Activated CD4-positive, alpha-beta T cell treated with anti-CD3 and anti-CD28 coated beads, Interleukin-10, Interleukin-2, amounts not matched to agents 100 ng/mL and 50 ng/mL, durations not matched to agents 16 hours and 8 hours (primary cell): ENCODE measurements at places on chromosomes 6 and 20.

DNA sequence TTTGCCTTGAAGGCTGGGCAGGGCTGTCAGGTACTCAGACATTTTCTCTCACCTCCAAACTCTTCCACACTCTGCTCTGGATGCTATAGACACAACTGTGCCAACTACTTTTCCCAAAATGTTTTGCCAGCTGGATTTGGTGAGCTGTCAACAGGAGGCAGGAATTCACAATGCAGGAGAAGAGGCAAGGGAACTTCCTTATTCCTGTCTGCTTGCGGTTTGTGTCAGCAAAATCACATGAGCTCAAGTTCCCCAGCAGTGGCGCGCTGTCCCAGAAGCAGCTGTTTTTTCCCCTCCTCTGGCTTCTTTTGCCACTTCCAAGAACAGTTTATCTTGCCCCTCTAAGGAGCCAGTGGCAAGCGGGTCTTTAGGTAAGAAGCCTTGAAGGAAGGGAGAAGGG is 608.2 kb downstream of the PRKN start:
- no peak for DNase-seq

- no peak for DNase-seq
These were observed 163.2 kb downstream of the KHDC1L start for GRCh38 chr6:73062130-73062529.

- peak; percentile 18 for DNase-seq
These were observed 154.3 kb downstream of the PREX1 start for GRCh38 chr20:48673507-48673906.

- DNase-seq, result no peak
These were observed 11.0 kb upstream of the HINT3 start for GRCh38 chr6:125945378-125946141.

- DNase-seq, result no peak
These were observed 38.8 kb downstream of the MAP7 start for GRCh38 chr6:136511397-136511796.

DNA sequence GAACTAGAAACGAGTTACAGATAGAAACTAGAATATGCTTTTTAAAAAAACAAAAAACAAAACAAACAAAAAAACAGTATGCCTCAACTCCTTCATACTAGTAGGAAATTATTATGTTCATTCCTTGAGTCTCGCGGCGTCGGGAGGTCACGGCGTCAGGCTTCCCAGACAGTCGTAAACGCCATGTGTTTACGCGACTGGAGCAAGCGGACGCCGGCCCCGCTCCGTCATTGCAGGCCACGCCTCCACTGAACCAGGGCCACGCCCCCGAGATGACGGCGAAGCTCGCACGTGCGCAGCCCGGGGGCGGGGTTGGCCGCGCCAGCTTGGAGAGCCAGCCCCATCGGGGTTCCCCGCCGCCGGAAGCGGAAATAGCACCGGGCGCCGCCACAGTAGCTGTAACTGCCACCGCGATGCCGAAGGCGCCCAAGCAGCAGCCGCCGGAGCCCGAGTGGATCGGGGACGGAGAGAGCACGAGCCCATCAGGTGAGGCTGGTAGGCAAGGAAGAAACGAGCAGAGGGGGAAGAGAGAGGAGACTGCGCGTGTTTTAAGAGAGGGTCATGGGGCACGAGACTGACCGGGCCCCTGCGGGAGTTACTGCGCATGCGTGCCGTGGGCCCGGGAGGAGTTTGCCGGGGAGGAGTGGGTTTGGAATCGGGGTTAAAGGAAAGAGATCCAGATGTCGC is at the start of gene ABCF1:
TSS of gene ABCF1 (plus strand) at position 368 of the 687 bp plus-strand sequence. CDS start at position 414, 46 bp downstream.
- DNase-seq, result peak; percentile 99

- no peak for DNase-seq
These were observed 17.1 kb downstream of the NTSR1 start for GRCh38 chr20:62725596-62726268.

GRCh38 chr6:14081126-14081525 is 36.4 kb upstream of the CD83 start:
- no peak for DNase-seq
